NCI-H748 treated with DMSO at 0.1 percent for 48 hours (cell line): ENCODE measurements at places on chromosomes 13 and 19.

- peak; percentile 58 for DNase-seq
These were observed 124.2 kb downstream of the LMO7 start for GRCh38 chr13:75760131-75761021.

- no peak for DNase-seq
These were observed 5.3 kb downstream of the CCDC8 start for GRCh38 chr19:46407856-46408663.

- DNase-seq = no peak
These were observed 7.3 kb downstream of the NOSIP start for GRCh38 chr19:49573009-49573408.

GRCh38 chr19:55581823-55582223, 1.2 kb upstream of the ZNF579 start:
- no peak for DNase-seq

GRCh38 chr13:32001154-32001768, 30.3 kb upstream of the FRY start:
- DNase-seq = peak; percentile 56

DNA sequence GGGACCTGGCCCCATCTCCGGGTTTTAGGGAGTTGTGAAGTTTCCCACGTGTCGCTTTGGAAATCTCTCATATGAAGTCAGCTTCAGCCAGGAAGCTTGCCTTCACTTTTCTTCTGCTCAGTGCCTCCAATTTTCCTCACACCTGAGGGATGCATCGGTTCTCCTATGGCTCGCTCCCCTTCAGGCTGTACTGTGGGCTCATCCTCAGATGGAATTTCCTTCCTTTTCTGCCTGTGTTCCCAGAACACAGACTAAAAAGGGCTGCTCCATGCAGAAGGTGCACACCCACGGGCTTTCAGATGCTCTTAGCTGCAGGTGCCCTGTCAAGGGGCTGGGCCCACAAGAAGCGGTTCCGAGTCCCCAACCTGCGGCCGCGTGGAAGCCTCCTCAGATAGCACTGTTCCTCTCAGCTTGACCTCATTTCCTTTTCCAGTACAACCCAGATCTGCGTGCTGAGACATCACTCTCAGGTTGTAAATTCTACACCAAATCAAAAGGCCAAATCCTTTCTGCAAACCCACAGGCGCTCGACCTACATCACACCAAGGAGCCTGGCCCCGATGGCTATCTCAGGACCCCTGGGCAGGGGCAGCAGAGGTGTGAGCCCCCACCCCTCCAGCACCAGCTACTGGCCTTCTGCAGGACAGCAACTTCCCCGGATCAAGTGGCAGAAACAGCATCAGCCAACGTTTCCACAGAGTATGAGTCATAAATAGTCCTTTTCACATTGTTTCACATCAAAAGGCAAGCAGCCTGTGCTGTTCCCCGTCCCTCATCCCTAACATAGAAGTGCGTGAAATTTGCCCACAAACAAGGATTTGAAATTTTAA, 275.9 kb downstream of the ZNF536 start:
- DNase-seq = no peak

GRCh38 chr13:40017662-40018262, 362.3 kb downstream of the COG6 start:
- no peak for DNase-seq

DNA sequence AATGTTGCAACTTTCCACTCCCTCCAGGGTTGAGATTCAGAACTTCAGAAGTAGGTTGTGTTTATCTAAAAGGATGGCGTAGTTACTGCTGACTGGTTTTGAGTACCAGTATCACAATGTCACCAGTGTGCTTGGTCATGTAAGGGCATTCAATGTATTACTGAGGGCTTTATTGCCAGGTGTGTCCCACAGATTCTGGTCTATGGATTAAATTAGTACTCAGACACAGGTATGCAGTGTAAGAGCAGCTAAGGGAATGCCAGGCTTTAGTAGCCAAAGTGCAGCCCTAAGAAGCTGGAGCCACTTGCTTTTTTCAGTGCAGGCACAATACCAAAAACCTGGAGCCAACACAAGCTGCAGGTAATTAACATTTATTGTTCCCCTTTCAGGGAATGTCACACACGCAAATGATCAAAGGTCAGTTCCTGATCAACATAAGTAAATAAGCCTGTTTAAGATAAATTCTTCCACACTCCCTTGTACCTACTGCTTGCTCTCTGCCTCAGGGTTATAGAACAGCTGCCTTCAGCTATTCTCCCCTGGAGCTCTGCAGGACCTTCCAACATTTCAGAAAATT, 130.1 kb upstream of the ZNF91 start:
- DNase-seq = no peak

DNA sequence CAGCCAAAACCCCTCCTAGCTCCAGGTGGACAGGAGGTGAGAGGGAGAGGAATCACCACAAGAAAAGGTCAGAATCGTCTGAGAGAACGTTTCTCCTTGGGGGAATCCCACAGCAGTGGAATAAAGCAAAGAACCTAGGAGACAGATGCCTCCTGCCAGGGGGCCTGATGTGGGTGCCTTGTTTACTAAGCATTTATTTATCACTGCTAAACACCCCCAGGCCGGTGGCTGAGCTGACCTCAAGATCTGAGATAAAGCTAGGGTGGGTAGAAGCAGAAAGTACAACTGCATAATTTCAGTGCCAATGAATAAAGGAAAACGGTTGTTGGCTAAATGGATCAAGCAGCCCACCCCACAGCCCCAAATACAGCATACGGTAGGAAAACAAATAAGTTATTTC, 33.9 kb upstream of the ATP11A start:
- DNase-seq = no peak

DNA sequence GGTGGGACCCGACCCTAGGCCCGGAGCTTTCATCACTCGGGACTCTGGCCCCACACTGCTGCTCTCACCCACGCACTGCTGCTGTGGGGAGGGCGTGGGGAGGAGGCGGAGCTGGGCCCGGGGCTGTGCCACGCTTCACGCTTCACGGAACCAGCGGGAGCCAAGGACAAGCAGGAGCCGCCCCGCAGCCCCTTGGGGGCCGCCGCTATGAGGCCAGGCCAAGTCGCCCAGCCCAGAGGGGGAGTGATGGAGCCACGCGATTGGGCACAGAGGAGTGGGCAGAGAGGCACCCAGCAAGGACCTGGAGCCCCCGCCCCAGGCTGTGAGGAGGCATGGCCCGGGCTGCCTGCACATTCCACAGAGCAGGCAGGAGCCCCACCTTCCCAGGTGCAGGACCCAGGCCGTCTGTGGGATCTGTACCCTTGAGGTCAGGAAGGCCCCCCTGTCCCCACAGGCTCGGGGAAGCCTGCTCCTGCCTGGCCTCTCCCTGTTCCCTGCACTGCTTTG, 10.2 kb upstream of the SUPT20H start:
- no peak for DNase-seq

DNA sequence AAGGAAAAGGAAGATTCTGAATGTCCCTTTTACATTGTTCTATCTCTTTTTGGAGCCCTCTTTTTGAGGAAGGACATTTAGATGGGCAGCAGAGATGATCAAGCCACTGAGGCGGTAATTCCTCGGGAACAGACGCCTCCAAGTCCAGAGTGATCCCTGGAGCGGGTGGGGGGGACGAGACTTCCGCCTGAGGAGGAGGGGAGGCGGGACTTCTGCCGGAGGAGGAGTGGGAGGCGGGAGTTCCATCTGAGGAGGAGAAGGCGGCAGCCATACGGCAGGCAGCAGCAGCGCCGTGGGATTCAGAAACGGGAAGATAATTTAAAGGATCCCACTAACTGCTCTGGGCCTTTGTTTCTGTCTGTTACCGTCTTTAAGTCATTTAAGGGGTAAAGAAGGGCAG, 37.6 kb upstream of the CD177 start:
- DNase-seq = no peak

DNA sequence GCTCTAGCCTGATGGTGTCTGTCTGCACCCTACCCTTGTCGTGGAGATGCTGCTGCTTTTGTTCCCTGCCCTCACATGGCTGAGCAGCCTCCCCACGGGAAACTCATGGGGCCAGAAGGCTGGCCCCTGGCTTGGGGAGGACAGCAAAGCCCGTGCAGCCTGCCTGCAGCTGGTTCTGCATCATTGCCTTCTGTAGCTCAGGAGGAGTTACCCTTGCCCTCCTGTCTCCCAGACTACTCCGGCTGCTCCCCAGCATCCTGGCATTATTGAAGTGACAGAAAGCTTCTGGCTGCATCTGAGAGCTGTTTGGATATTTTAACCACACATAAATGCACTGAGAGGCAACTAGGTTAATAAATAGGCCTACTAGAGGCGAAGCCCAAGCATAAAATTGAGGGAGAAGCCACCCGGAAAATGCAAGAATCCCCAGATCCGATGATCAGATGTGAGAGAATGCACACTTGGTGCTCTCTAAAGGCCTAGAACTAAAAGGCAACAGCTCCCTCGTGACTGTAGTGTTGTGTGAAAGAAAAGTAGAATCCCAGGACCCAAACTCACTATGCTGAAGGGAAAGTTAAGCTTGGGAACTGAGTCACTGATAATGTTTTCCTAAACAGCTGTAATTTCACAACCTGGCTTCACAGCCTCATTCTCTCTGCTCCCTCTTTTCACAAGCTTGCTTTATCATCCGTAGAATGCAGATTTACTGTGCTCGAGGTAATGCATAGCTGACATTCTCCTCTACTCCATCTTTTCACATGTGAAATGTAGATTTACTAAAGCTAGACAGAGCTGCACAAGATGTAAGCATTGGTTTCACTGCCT, 110.8 kb downstream of the TNFRSF19 start:
- no peak for DNase-seq

GRCh38 chr13:109215377-109215776, 571.0 kb downstream of the IRS2 start:
- no peak for DNase-seq

DNA sequence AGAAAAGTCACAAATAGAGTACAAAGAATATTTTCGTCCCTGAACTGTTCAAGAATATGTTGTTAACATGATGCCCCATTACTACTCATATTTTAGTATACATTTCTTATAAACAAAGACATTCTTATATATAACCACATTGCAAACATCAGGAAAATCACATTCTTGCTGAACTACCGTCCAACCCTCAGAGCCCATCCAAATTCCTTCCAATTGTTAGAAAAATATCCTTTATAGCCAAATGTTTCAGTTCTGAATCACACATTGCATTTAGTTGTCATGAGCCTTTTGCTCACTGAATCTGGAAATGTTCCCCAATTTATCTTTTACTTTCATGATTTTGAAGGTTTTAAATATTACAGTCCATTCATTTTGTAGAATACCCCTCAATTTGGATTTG, 467.8 kb upstream of the ARGLU1 start:
- DNase-seq = no peak

DNA sequence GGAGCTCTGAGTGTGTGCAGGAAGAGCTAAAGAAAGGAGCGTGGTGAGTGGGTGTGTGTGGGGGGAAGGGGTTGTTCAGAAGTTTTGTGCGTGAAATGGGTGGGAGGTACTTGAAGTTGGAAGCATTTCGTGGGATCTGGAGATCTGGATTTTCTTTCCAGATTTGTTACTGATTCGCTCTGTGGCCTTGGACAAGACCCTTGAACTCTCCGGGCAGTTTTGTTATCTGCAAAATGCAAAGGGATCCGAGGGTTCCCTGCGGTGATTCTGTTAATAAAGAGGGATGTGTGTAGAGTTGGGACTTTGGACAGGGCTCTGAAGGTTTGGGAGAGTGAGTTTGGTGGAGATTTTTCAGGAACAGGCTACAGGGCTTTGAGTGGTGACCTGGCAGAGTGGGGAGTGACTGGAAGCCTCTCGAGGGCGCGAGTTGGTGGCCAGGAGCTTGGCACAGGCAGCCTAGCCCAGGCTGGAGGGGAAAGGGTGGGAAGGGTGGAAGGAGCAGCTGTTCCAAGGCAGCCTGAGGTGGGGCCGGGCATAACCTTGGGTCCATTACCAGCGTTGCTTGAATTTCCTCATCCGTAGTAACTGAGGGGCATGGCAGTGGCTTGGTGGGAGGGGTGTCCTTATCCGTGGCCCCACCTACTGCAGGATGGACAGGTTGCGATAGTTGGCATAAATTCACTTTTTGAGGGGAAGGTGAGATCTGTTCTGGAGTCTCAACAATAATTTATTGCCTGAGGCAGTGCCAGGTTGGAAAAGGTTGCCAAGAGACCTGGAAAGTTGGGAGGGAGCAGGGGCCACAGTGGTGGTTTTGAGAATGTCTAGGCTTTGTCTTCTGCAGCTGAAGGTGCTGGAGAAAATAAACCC, 2.1 kb downstream of the ACTN4 start:
- no peak for DNase-seq

DNA sequence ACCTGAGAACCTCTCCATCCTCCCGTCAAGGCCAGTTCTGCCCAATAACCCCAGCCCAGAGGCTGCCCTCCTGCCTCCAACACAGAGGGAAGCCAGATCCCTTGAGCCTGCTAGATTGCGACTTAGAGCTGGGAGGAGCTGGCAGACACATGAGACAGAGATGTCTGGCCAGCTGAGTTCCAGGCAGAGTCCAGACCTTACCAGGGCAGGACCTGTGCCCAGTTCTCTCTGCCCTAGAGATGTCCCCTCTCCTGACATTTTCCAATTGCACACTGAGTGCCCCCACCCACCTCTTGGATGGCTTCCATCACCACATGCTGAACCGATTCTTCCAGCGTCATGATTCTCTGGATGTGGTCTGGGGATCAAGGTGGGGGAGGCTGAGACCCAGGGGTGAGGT, 3.0 kb downstream of the HOOK2 start:
- DNase-seq = no peak
